ENCODE measurements at places on chromosomes 5 and 9.

DNA sequence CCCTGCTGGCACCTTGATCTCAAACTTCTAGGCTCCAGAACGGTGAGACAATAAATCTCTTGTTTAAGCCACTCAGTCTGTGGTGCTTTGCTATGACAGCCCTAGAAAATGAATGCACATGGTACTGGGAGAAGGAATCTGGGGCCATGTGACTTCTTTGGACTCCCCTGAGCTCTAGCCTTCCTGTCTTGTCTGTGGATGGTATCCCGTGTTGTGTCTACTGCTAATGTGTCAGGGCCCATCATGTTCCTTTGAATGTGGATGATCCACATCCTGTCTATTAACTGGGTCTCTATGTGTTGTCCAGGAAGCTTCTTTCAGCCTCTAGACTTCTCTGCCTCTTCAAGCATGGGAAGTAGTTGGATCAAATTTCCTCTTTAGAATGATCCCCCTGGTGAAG, 25.1 kb downstream of the IL7R start:
- H3K4me1 ChIP-seq: peaks cover 69% of the 10 kb centered on the region
- H3K27me3 ChIP-seq: no peaks in the 10 kb centered on the region
- H3K36me3 ChIP-seq: peaks cover 38% of the 10 kb centered on the region
- no peak for DNase-seq
- H3K4me3 ChIP-seq: no peak overlapping the region

- no peaks in the 10 kb centered on the region for H3K36me3 ChIP-seq
- no peaks in the 10 kb centered on the region for H3K4me1 ChIP-seq
- no peaks in the 10 kb centered on the region for H3K27me3 ChIP-seq
- H3K4me3 ChIP-seq: no peak overlapping the region
- no peak overlapping the region for H3K27ac ChIP-seq
Measured at GRCh38 chr5:111830333-111830732, 73.3 kb upstream of the NREP start.

DNA sequence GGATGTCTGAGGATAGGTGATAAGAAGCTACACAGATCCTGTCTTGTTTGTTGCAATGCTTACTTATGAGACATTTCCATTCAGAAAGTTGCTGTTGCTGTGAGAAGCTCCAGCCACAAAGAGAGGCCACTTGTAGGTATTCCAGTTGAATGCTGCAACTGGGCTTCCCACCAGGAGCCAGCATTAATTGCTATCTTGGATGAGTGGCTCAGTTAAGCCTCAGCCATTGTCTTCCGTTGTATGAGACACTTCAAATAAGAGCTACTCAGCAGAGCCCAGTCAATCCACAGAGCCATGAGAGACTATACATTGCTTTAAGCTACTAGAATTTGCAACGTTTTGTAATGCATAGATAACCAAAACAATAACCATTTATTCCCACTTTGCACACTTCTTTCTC, 104.3 kb upstream of the ARRDC3 start:
- H3K36me3 ChIP-seq: no peaks in the 10 kb centered on the region
- no peak for DNase-seq
- no peaks in the 10 kb centered on the region for H3K27me3 ChIP-seq
- H3K4me1 ChIP-seq: no peaks in the 10 kb centered on the region
- no peak overlapping the region for H3K27ac ChIP-seq

DNA sequence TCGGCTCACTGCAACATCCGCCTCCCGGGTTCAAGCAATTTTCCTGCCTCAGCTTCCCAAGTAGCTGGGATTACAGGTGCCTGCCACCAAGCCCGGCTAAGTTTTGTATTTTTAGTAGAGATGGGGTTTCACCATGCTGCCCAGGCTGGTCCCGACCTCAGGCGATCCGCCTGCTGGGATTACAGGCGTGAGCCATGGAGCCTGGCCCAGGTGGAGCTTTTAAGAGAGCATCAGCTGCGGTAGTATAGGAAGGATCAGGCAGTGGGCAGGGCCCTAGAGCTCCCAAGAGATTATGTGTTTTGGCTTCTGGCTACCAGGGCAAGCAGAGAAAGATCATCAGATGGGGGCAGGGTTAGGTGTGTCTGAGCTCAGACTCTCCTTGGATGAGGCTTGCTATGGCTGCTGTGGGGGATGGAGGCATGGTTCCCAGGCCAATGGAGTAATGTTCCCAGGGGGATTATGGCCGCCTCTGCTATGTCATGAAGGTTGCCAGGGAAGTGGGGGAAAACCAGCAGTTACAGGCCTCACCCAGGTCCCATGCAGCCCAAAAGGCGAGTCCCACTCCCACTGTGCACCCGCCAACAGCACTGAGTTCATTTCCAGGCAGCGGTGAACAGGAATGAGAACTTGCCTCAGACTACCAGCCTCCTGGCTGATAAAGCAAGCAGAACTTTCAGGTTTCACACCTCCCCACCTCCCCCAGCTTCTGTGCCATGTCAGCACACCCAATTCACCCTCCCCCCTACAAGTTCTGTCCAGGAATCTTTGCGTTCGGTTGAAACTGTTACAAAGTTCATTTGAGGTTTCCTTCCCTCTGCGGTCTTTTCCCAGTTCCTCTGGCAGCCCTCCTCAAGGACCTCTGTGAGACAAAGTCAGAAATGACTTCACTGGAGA, 507.6 kb downstream of the SPATA31D1 start:
- no peak overlapping the region for H3K27ac ChIP-seq
- no peak for DNase-seq
- H3K4me3 ChIP-seq: no peak overlapping the region

GRCh38 chr5:3029396-3029795, 277.9 kb upstream of the IRX2 start:
- DNase-seq: no peak
- no peaks in the 10 kb centered on the region for H3K36me3 ChIP-seq
- H3K27ac ChIP-seq: no peak overlapping the region

DNA sequence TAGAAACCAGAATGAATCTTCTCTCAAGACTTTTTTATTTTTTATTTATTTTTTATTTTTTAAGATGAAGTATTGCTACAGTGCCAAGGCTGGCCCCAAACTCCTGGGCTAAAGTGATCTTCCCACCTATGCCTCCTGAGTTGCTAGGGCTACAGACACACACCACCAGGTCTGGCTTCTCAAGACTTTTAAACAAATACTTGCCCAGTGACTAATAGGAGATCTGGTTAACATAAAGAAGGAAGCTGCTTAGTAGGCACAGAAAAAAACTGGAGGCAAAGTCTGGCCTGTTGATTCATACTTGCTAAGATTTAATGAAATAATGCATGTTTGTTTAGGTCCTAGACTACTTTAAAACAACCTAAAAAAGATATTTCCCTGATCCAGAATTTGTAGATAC, 43.8 kb downstream of the SLC38A9 start:
- H3K36me3 ChIP-seq: peaks cover 13% of the 10 kb centered on the region
- H3K27me3 ChIP-seq: no peaks in the 10 kb centered on the region
- no peak overlapping the region for H3K4me3 ChIP-seq
- H3K27ac ChIP-seq: no peak overlapping the region

- H3K4me1 ChIP-seq: peaks cover 35% of the 10 kb centered on the region
- peaks cover 3% of the 10 kb centered on the region for H3K36me3 ChIP-seq
Measured at GRCh38 chr9:127390563-127390962, 6.4 kb upstream of the SLC2A8 start.

DNA sequence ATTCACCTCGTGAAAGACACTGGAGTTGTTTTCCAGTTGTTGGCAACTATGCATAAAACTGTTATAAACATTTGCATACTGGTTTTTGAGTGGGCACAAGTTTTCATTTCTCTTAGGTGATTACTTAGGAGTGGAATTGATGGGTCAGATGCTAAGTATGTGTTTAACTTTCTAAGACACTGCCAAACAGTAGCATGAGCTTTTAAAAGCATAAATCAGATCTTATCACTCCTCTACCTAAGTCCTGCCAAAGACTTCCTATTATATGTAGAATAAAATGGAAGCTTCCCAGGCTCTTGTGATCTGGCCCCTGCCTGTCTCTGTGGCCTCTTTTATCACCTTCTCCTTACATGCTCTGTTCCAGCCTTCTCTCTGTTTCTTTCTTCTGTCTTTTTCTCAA, 72.6 kb downstream of the SH3RF2 start:
- no peak overlapping the region for H3K4me3 ChIP-seq
- H3K4me1 ChIP-seq: no peaks in the 10 kb centered on the region
- no peaks in the 10 kb centered on the region for H3K36me3 ChIP-seq
- no peak overlapping the region for H3K27ac ChIP-seq
- H3K27me3 ChIP-seq: no peaks in the 10 kb centered on the region

- no peak overlapping the region for H3K4me3 ChIP-seq
- DNase-seq: no peak
- no peak overlapping the region for H3K27ac ChIP-seq
- no peaks in the 10 kb centered on the region for H3K4me1 ChIP-seq
- H3K36me3 ChIP-seq: no peaks in the 10 kb centered on the region
Measured at GRCh38 chr5:3828761-3829160, 233.1 kb downstream of the IRX1 start.

- H3K27me3 ChIP-seq: no peaks in the 10 kb centered on the region
- no peak for DNase-seq
- peaks cover 59% of the 10 kb centered on the region for H3K4me1 ChIP-seq
- peak overlapping the region; percentile 72 for H3K27ac ChIP-seq
- H3K4me3 ChIP-seq: peak overlapping the region; percentile 80
Measured at GRCh38 chr9:135908754-135909204, 1.4 kb upstream of the CAMSAP1 start.

GRCh38 chr9:120526534-120526933, 53.4 kb downstream of the CDK5RAP2 start:
- no peaks in the 10 kb centered on the region for H3K27me3 ChIP-seq
- H3K4me1 ChIP-seq: no peaks in the 10 kb centered on the region
- H3K4me3 ChIP-seq: no peak overlapping the region
- no peak overlapping the region for H3K27ac ChIP-seq

DNA sequence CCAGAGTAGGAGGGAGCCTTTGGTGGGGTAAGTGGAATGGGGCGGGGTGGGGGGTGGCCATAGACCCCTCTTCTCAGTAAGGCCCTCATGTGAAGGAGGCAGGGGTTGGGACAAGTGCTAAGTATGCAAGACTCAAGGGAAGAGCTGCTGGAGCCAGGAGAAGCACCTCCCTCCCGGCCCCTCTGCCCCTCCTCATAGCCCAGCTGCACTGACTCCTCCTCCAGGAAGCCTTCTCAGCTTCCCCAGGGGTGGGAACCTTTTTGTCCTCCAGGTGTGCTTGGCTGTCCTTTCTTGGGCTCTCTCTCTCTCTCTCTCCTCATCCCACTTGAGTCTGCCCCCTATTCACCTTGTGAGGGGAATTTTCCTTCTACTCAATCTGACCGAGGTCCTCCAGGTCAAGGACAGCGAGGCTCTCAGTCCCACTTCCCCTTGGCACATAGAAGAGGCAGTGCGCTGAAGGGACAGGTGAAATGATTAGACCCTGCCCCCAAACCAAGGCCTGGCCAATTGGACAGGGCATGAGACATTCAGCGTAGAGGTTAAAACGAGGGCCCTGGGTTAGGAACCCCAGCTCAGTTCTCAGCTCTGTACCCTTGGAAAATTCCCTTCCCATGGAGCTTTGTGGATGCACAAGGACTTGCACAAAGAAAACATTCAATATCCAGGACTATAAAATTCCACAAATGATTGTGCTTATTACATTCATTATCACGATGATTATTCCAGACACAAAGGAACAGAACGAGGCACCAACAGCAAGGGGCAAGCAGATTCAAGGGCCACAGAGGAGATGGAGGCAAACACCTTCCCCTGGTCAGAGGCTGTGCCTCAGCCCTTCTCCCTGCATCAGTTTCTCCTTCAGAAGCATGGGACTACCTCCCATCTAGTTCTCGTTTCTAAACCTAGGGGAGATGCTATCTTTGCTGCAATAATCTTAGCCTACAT, 45.6 kb upstream of the IL17B start:
- H3K4me3 ChIP-seq: no peak overlapping the region
- peaks cover 4% of the 10 kb centered on the region for H3K4me1 ChIP-seq
- H3K36me3 ChIP-seq: no peaks in the 10 kb centered on the region
- H3K27me3 ChIP-seq: no peaks in the 10 kb centered on the region

DNA sequence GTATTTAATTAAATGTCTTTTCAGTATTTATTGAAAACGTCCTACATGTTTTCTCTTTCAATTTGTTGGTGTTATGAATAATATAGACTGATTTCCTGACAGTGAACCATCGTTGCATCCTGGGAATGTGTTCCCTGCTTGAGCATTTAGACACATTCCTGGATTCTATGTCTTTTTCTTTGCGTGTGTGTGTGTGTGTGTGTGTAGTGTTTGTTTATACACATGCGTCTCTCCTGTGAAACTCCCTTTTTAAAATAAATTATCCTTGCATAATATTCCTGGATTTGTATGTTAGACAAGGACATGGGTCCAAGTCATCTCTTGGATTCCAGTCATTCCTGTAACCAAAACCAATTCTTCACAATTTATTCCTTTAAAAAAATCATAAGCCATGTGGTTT, 153.4 kb downstream of the HSPA4 start:
- no peaks in the 10 kb centered on the region for H3K36me3 ChIP-seq
- H3K27me3 ChIP-seq: peaks cover 2% of the 10 kb centered on the region
- H3K27ac ChIP-seq: no peak overlapping the region

DNA sequence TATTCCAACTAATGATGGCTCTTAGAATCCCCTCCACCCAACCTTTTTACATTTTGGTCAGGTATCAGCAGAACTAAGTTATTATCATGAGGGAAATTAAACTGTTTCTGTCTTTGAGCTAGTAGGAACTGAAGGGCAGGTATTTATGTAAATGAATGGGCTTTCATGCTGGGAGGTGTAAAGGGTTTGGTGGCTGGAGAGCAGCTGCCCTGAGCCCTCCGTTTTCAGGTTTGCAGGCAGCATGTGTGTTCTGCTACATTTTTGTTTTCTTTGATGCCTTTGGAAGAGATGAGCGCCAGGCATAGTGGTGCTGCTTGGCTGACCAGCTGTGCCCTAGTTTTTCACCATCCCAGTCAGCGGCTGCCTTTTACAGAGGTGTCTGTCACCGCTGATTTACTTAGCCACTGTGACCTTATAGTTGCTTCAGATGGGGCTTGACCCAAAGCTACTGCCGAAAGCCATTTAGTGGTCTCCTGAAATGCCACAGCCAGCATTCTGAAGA, 231.9 kb downstream of the MAST4 start:
- peak overlapping the region; percentile 84 for H3K4me3 ChIP-seq
- H3K27me3 ChIP-seq: peaks cover 39% of the 10 kb centered on the region
- peaks cover 31% of the 10 kb centered on the region for H3K4me1 ChIP-seq
- H3K27ac ChIP-seq: peak overlapping the region; percentile 49

DNA sequence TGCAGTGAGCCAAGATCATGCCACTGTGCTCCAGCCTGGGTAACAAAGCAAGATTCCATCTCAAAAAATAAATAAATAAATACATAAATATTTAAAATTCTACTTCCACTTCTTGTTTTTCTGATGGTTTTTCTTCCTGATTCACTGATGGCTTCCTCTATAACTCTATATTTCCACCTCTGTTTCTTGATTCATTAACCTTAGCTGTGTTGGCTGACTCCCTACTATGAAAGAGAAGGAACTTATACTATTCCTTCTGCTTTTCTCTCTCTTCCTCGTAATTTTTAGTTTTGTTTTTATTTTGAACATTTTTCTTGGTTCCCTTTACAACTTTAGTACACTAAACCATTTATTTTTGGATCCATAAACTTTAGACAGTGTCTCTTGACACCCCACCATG, 103.5 kb downstream of the MAMDC2 start:
- H3K27me3 ChIP-seq: no peaks in the 10 kb centered on the region
- no peaks in the 10 kb centered on the region for H3K4me1 ChIP-seq
- H3K4me3 ChIP-seq: no peak overlapping the region
- no peak for DNase-seq
- H3K36me3 ChIP-seq: no peaks in the 10 kb centered on the region
- no peak overlapping the region for H3K27ac ChIP-seq

All from activated naive CD8-positive, alpha-beta T cell treated with anti-CD3 and anti-CD28 coated beads, Interleukin-2, amount 50 U/mL, for 24 hours (primary cell).